ENCODE measurements at places on chromosomes 12 and 14. TPM values are rescaled to one million over a fixed set of nuclear protein-coding genes. Genes with fewer than 3 reads are reported as not detected.

The PIK3C2G gene
- polyA plus RNA-seq = 0.02 TPM

The RASSF9 gene
- 2.2 TPM for polyA plus RNA-seq

The WNT1 gene
- not detected for polyA plus RNA-seq

The FBXW8 gene
- 13.9 TPM for polyA plus RNA-seq

The PCED1B gene
- polyA plus RNA-seq = 12.1 TPM

The KLHL33 gene
- 1.1 TPM for polyA plus RNA-seq

The RNF212B gene
- polyA plus RNA-seq = not detected

The BIN2 gene
- polyA plus RNA-seq = 7.6 TPM

The AQP6 gene
- not detected for polyA plus RNA-seq

- no peaks in the 10 kb centered on the region for H3K27me3 ChIP-seq
- no peak for DNase-seq
- no peaks in the 10 kb centered on the region for H3K36me3 ChIP-seq
Observed at GRCh38 chr12:67161322-67161918, 107.7 kb upstream of the CAND1 start.

DNA sequence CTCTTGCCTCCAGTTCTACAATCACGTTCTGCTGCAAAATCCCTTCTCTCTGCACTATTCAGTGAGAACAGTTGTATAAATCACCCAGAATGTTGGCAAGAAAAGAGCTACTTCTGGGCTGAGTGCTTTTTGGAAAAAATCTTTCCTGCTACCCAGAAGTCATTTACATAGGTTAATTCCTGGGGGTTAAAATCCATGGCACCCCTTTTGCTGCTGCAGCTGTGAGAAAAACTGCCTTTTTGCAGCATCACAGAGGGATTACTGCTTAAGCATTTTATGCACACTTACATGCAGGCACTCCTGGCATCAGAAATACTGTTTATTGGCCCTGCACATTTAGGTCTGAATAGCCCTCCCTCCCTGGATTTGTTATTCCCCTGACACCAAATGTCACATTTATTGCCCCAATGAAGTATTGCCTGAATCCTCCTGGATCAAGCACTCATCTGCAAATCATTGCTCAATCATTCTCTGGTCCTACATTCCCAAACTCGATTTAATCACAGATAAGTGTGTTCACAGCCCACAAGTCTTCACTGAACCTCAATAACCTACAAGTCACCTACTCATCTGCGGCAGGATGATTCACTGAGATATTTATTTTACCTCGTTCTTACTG, 43.1 kb upstream of the CCDC196 start:
- no peaks in the 10 kb centered on the region for H3K27me3 ChIP-seq
- no peak for DNase-seq
- no peaks in the 10 kb centered on the region for H3K4me1 ChIP-seq
- no peak overlapping the region for H3K4me3 ChIP-seq
- H3K36me3 ChIP-seq = no peaks in the 10 kb centered on the region
- H3K27ac ChIP-seq = no peak overlapping the region

DNA sequence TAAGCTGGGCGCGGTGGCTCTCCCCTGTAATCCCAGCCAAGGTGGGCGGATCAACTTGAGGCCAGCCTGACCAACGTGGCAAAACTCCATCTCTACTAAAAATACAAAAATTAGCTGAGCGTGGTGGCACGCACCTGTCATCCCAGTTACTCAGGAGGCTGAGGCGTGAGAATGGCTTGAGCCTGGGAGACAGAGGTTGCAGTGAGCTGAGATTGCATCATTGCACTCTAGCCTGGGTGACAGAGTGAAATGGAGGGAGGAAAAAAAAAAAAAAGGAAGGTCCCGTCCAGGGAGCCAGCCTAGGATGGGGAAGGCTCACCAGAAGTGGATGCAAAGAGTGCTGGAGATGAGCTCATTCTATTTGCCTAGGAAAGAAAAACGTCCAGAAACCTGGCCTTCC, 1.9 kb upstream of the CD27 start:
- H3K36me3 ChIP-seq = no peaks in the 10 kb centered on the region
- H3K27ac ChIP-seq = no peak overlapping the region
- H3K27me3 ChIP-seq = no peaks in the 10 kb centered on the region
- H3K4me3 ChIP-seq = no peak overlapping the region
- no peaks in the 10 kb centered on the region for H3K4me1 ChIP-seq

DNA sequence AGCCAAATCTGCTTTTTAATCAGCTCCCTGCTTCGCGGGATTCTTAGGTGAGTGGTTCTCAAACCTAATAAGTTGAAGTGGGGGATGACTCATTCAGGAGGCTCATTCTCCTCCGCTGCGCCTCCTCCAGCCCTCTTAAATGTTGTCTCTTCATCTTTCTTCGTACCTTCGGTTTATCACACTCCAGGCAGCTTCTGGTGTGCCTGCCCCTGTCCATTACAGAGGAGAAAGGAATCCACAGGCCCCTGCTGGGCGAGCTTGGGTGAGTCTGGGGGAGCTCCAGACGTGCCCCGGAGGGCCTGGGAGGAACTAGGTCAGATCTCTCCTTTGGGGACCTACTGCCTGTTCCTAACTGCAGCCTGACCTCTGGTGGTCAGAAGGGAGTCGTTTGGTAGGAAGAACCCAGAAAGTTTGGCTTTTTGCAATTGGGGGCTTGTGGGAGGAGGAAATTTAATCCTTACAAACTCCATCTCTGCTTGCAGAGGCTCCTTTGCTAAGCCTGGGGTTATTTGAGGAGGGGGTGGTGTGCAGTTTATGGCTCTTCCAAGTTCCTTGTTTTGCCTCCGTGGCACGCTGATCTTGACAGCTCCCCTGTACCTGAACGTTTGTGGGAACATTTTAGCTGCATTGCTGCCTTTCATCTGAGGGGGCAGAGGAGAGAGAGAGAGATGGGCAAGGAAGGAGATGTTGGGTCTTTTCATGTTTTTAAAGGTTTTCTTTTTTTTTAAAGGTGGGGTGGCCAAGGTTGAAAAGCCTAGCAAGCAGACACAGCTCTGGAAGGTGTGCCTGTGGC, 84.1 kb upstream of the GNG2 start:
- H3K4me3 ChIP-seq = peak overlapping the region; percentile 26
- no peaks in the 10 kb centered on the region for H3K27me3 ChIP-seq
- H3K4me1 ChIP-seq = no peaks in the 10 kb centered on the region
- H3K36me3 ChIP-seq = no peaks in the 10 kb centered on the region
- peak; percentile 57 for DNase-seq

DNA sequence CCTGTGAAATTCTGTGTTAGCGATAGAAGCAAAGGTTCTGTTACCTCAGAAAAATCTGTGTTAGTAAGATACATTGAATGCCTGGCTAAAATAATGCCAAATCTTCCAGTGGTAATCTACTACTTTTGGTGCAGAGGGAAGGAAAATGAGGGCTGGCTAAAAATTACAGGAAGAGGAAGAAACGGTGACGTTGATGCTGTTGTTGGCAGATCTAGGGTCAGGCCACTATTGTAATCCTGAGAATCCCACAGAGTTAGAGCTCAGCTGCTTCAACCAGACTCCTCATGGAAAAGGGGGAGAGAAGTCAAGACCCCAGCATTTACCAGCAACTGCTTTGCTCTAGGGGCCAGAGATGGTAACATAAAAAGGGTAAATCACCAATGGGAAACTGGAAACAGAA, 145.1 kb downstream of the PPM1H start:
- H3K4me1 ChIP-seq = peaks cover 3% of the 10 kb centered on the region
- DNase-seq = no peak
- no peaks in the 10 kb centered on the region for H3K27me3 ChIP-seq
- no peak overlapping the region for H3K4me3 ChIP-seq
- no peak overlapping the region for H3K27ac ChIP-seq

- peaks cover 3% of the 10 kb centered on the region for H3K4me1 ChIP-seq
- DNase-seq = no peak
- no peaks in the 10 kb centered on the region for H3K36me3 ChIP-seq
- H3K27ac ChIP-seq = no peak overlapping the region
- H3K27me3 ChIP-seq = no peaks in the 10 kb centered on the region
- H3K4me3 ChIP-seq = no peak overlapping the region
Observed at GRCh38 chr14:63650256-63650952, 8.7 kb upstream of the WDR89 start.

DNA sequence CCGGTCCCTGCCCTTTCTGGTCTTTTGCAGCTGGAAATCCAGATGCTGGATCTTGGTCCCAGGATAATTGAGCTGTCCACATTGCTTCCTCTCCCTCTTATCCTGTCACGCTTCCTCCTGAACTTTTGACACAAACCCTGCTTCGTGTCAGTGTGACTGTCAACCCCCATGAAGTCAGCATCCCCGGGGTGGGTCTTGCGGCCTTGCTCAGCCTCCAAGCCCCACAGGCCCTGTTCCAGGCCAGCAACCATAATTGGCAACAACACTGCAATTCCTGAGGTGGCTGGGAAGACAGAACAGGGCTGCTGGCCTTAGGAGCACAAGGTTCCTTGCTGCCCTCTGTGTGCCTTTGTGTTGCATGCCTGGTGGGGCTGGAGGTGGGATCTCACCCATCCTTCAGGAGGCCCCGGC, 74.9 kb downstream of the NTF3 start:
- DNase-seq = no peak
- no peaks in the 10 kb centered on the region for H3K36me3 ChIP-seq
- H3K27me3 ChIP-seq = no peaks in the 10 kb centered on the region
- H3K27ac ChIP-seq = no peak overlapping the region
- H3K4me3 ChIP-seq = no peak overlapping the region
- no peaks in the 10 kb centered on the region for H3K4me1 ChIP-seq

GRCh38 chr12:27868139-27868538, 88.1 kb upstream of the MANSC4 start:
- H3K27ac ChIP-seq = no peak overlapping the region
- H3K27me3 ChIP-seq = no peaks in the 10 kb centered on the region
- no peak for DNase-seq

- no peaks in the 10 kb centered on the region for H3K4me1 ChIP-seq
- DNase-seq = no peak
- peaks cover 14% of the 10 kb centered on the region for H3K27me3 ChIP-seq
- H3K4me3 ChIP-seq = no peak overlapping the region
- no peaks in the 10 kb centered on the region for H3K36me3 ChIP-seq
Observed at GRCh38 chr12:53937596-53938325, 870 bp upstream of the HOXC13 start.

DNA sequence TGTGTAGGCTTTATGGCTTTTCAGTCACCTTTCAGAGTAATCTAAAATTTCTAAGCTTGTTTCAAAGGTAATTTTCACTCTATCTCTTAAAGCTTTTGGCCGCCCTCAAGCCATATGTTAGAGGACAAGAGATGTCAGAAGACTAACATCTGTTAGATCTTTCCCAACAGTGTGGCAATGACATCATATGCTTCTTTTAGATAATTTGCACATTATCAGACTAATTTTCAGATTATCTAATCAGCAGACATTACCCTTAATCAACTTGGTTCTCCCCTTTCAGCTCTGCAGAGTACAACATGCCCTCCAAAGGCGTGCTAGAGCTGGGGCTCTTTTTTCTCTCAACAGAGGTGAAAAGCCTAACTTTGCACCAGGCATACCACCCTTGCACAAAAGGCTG, 207.1 kb downstream of the DPF3 start:
- no peaks in the 10 kb centered on the region for H3K4me1 ChIP-seq
- no peak for DNase-seq
- H3K4me3 ChIP-seq = no peak overlapping the region

DNA sequence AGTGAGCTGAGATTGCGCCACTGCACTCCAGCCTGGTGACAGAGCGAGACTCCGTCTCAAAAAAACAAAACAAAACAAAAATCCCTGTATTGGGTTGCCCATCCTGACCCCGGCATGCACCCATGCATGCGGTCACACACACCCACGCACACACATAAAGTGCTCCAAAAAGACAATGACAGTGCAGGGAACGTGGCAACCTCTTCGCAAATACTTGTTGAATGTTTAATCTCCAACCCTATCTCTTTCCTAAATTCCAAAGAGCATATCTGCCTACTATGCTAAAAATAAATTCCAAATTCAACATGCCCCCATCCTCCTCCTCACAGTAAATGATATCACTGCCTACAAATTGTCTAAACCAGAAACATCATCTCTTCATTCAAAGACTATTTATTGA, 13.5 kb downstream of the SLC7A7 start:
- DNase-seq = no peak
- H3K27me3 ChIP-seq = no peaks in the 10 kb centered on the region
- no peak overlapping the region for H3K4me3 ChIP-seq
- H3K4me1 ChIP-seq = no peaks in the 10 kb centered on the region
- H3K27ac ChIP-seq = no peak overlapping the region

DNA sequence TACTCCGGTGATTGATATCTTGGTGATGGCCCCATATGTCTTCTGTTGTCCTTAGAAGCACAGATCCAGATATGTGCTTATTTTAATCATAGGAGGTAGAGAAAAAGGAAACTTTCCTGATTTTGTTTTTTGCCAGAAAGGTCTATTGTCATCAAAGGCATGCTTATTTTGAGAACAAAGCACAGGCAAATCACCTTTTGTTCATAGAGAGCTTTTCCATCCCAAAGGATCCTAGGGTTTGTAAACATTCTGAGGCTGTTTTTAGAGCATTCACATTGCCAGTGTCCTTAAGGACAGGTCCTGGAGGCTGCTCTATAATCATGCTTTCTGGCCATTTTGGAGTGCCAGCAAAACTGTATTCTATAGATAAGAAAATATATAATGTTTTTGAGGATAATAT, 148.5 kb upstream of the SEL1L start:
- DNase-seq = no peak
- no peak overlapping the region for H3K27ac ChIP-seq
- no peaks in the 10 kb centered on the region for H3K27me3 ChIP-seq
- H3K4me3 ChIP-seq = no peak overlapping the region
- H3K36me3 ChIP-seq = no peaks in the 10 kb centered on the region
- no peaks in the 10 kb centered on the region for H3K4me1 ChIP-seq

- no peak for DNase-seq
- H3K27ac ChIP-seq = no peak overlapping the region
- H3K27me3 ChIP-seq = no peaks in the 10 kb centered on the region
- no peaks in the 10 kb centered on the region for H3K4me1 ChIP-seq
- no peak overlapping the region for H3K4me3 ChIP-seq
Observed at GRCh38 chr14:91390165-91390778, 27.3 kb downstream of the CCDC88C start.

DNA sequence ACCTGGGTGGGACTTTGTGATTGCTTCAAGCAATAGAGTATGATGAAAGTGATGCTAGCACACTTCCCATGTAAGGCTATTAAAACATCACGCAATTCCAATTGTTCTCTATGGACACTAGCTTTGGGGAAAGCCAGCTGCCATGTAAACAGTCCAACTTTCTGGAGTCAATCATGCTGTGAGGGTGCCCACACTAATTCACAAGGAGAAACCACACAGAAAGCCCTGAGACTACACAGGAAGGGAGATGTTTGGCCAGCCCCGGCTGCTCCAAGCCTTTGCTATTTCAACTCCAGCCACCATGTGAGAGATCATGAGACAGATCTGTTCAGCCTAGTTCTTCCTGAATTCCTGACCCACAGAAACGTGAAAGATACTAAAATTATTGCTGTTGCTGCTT, 96.3 kb downstream of the ST8SIA1 start:
- H3K27me3 ChIP-seq = no peaks in the 10 kb centered on the region
- no peaks in the 10 kb centered on the region for H3K4me1 ChIP-seq
- no peak overlapping the region for H3K27ac ChIP-seq
- H3K4me3 ChIP-seq = no peak overlapping the region
- no peaks in the 10 kb centered on the region for H3K36me3 ChIP-seq

All from ovary (tissue), 10 donors.